ENCODE measurements at places on chromosomes 5 and 9. TPM values are rescaled to one million over a fixed set of nuclear protein-coding genes. Genes with fewer than 3 reads are reported as not detected.

The C5 gene
- total RNA-seq = 1.3 TPM

The SGCD gene
- total RNA-seq = not detected

The INSL6 gene
- not detected for total RNA-seq

The CCNI2 gene
- total RNA-seq = 8.3 TPM

The SPINK13 gene
- total RNA-seq = not detected

The TXNDC8 gene
- total RNA-seq = not detected

The ZNF462 gene
- not detected for total RNA-seq

The CHMP5 gene
- total RNA-seq = 83.0 TPM

The PCBD2 gene
- 11.3 TPM for total RNA-seq

The SKP2 gene
- total RNA-seq = 54.6 TPM

The ZNF883 gene
- total RNA-seq = 0.76 TPM

The BTNL8 gene
- total RNA-seq = not detected

The LCN1 gene
- total RNA-seq = not detected

The PCDHGA1 gene
- not detected for total RNA-seq

The NMRK1 gene
- total RNA-seq = 26.9 TPM

The TAF11L5 gene
- not detected for total RNA-seq

The BTNL9 gene
- not detected for total RNA-seq

The SOX30 gene
- total RNA-seq = 0.10 TPM

The C6 gene
- total RNA-seq = not detected

The IFNA13 gene
- not detected for total RNA-seq

The CKMT2 gene
- total RNA-seq = not detected

The KCNV2 gene
- not detected for total RNA-seq

The PCDHGA7 gene
- total RNA-seq = not detected

The FAM151B gene
- total RNA-seq = not detected

The CCDC107 gene
- total RNA-seq = 34.8 TPM

The INSL4 gene
- not detected for total RNA-seq

The CAVIN4 gene
- total RNA-seq = 0.11 TPM

The FREM1 gene
- total RNA-seq = not detected

The FAM78A gene
- total RNA-seq = 101 TPM

The PKD2L2 gene
- not detected for total RNA-seq
